Renal pelvis (tissue), 12 donors: ENCODE measurements at places on chromosomes 1 and 21. TPM values are rescaled to one million over a fixed set of nuclear protein-coding genes. Genes with fewer than 3 reads are reported as not detected.

HTR6 gene
- 2.7 TPM for polyA plus RNA-seq

SPATA21 gene
- 0.30 TPM for polyA plus RNA-seq

DNA sequence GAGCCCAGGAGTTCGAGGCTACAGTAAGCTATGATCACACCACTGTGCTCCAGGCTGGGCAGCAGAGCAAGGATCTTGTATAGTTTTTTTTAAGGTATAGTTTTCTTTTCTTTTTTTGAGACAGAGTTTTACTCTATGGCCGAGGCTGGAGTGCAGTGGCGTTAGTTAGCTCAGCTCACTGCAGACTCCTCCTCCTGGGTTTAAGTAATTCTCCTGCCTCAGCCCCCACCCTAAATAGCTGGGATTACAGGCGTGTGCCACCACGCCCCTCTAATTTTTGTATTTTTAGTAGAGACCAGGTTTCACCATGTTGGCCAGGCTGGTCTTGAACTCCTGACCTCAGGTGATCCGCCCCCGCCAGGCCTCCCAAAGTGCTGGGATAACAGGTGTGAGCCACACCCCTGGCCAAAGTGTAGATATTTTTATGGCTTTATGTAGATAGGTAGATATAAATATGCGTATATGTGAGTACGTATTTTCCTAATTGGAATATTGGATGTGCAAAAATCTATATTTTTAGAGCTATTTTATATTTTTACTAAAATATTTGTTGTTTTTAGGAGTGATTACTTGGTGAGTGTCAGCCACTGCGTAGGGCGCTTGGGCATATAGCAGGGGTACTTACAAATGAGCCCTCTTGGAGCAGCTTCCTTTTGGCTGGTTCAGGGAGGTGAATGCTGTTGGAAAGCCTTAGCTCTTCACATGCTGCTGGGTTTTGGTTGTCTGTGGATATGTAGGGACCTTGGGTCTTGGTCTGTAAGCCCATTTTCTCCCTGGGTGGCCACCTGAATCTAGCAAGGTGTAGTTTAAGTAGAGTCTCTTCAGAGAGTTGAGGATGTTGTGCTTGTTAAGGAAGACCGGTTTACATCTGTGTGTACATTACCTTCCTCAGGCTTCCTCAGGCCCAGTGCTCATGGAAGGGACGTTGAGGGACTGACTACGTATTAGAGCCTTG lies 9.5 kb downstream of the KDM4A start:
- DNase-seq = no peak

GRCh38 chr1:201448990-201449389 lies 20.0 kb downstream of the PHLDA3 start:
- DNase-seq = no peak
